EH (cell line): ENCODE measurements at places on chromosomes 16 and 17.

- DNase-seq: no peak
Measured at GRCh38 chr16:55651841-55652824, 3.7 kb upstream of the SLC6A2 start.

- DNase-seq: no peak
Measured at GRCh38 chr17:70609566-70609965, 440.2 kb downstream of the KCNJ2 start.

- peak; percentile 89 for DNase-seq
Measured at GRCh38 chr17:15398736-15399331, 57.4 kb upstream of the TEKT3 start.

DNA sequence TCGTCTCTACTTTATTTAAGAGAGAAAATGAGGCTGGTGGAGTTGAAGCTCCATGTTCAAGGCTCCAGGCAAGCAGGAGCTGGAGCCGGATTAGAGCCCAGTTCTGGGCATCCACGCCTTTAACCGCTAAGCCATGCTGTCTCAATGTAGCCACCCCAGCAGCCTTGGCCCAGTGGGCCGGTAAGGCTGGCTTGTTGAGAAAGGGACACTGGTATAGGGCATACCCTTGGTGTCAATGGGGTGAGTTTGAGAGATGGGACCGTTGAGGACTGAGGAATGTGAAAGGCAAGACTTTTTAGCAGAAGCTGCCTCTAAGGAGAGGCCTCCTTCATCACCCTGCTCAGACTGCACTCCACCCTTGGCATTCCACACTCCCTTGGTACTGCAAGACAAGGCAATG, 147.4 kb downstream of the CYLD start:
- no peak for DNase-seq

GRCh38 chr16:2023092-2024031, 3.3 kb upstream of the NHERF2 start:
- peak; percentile 87 for DNase-seq

DNA sequence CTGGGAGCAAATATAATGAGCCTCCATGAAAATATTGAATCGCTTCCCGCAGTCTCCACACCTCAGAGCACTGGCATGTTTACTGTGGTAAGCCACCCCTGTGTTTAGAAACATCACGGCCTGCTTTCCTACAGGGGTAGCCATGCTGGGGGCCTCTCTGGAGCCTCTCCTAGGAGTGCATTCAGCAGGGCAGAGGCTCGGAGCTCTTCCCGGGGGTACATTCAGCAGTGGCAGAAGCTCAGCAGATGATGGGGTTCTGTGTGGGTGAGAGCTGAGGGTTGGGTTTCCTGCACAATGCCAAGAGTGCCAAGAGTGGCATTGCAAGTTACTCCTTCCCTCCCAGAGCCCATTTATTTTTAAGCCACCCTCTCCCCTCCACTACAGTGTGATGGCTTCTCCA, 386.6 kb downstream of the SEC14L1 start:
- no peak for DNase-seq

DNA sequence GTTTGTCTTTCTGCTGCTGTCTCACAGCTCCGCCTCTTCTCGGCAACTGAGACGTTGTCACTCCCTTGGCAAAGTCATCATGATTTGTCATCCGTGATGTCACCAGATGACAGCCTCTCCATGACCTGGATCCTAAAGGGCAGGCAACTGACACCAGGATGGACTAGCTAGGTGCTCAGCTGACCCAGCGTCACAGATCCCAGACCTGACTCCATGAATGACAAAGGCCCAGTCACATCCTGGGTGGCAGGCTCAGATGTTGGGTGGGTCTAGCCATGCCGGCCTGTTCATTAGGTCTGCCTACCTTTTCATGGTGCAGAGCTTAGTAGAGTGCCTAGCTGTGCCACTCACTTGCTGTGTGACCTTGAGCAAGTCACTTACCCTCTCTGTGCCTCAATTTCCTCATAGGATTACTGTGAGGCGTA, 3.8 kb upstream of the TMEM238L start:
- no peak for DNase-seq

DNA sequence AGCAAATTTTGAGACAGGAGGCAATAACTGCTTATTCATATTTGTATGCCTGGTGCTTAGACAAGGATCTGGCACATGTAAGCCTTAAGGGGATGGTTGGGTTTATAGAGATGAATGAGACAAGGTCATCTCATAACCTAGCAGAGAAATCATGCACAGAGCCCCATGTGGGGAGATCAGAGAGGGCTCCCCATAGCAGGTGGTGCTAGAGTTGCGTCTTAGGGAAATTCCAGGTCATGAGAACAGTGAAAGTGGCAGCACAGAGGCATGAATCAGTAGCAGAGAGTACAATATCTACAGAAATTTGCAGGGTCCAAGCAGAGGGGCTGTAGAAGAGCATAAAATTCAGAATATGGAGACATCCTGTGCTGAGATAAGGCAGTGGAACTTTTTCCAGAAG, 57.3 kb downstream of the SLC6A2 start:
- DNase-seq: no peak

- no peak for DNase-seq
Measured at GRCh38 chr17:52470553-52470952, 312.0 kb upstream of the CA10 start.

GRCh38 chr17:48760411-48760810, 31.9 kb upstream of the HOXB13 start:
- DNase-seq: no peak

DNA sequence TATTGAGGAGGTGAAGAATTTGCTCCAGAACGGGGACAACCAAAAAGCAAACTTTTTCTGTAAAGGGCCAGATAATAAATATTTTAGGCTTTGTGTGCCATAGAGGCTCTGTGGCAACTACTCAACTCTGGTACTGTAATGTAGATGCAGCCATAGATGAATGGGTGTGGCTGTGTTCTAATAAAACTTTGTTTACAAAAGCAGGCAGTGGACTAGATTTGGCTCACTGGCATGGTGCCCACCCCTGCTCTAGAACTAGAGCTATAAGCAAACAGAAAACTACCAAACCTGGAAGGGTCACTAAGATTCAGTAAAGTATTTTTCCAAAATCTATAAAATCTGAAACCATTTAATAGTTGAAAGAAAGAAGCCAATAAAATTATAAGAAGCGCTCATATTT, 24.6 kb upstream of the SMURF2 start:
- DNase-seq: no peak

DNA sequence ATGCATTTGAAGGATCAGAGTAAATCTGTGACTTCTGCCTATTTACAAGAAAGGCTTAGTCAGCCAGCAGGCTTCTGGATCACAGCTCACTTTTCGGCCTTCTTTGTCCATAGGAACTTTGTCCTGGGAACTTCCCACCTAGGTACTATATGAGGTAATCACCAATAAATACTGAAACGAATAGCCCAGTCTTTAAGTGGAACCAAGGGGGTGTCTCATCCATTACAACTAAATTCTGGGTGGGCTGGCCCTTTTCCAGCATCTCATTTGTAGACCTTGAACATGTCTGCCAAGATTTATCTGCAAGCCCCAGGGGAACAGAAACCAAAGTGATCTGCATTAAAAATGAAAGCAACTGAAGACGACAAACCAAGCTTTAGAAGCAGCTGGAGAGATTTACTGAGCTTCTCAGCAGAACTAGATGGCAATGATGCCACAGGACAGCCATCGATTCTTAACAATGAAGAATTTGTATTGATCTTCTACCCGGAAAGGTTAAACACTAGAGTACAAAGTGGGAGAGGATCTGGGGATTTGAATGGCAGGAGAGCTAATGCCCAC, 55.5 kb downstream of the SNX11 start:
- no peak for DNase-seq

- peak; percentile 93 for DNase-seq
Measured at GRCh38 chr17:12457493-12457892, 208.2 kb upstream of the MYOCD start.

GRCh38 chr17:77295241-77295853, 154.6 kb downstream of the SEC14L1 start:
- no peak for DNase-seq

GRCh38 chr17:21272250-21272649, 12.3 kb upstream of the MAP2K3 start:
- DNase-seq: no peak

DNA sequence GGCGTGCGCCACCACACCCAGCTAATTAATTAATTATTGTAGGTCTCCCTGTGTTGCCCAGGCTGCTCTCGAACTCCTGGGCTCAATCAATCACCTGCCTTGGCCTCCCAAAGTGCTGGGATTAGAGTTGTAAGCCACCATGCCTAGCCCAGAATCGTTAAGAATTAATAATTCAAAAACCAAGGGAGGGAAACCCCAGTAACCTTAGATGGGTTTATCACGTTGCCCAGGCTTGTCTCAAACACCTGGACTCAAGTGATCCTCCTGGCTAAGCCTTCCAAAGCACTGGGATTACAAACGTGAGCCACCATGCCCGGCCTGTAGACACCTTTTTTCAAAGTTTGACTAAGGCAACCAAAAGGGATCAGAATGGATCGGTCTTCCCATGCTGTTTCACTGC, 21.6 kb downstream of the CD300LF start:
- no peak for DNase-seq

DNA sequence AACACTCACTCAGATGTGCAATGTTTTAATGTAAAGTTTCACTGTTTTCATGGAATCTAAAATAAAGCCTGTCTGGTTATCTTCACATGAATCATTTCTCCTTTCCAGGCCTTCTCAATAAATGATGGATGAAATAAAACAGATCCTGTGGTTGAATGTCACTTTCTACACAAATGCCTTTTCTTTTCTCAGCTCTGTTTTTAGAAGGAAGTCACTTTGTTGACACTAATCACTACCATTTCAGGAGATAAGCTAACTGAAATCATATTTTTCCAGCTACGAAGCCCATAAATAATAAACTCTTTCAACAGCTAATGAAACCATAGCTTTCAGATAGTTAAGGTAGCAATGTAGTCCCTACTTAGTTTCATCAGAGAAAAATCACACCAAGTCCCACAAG, 17.9 kb downstream of the NME2 start:
- no peak for DNase-seq

DNA sequence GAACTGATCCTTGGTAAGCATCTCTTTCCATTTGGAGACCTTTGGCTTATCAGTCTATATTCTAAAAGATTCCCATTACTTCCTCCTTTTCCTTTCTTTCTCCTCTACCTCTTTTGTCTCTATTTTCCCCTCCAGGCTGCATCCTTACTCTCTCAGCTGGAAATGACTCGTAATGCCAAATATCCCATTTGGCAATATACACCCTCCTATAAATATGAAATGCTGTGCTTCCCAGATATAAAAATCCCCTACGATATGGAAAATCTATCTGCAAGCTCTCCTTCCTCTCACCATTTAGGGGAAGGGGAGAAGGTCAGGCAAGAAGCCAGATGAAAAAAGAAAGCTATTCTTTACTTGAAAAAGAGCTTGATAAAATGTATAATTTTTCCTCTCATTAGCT, 39.9 kb downstream of the XPO6 start:
- peak; percentile 36 for DNase-seq

DNA sequence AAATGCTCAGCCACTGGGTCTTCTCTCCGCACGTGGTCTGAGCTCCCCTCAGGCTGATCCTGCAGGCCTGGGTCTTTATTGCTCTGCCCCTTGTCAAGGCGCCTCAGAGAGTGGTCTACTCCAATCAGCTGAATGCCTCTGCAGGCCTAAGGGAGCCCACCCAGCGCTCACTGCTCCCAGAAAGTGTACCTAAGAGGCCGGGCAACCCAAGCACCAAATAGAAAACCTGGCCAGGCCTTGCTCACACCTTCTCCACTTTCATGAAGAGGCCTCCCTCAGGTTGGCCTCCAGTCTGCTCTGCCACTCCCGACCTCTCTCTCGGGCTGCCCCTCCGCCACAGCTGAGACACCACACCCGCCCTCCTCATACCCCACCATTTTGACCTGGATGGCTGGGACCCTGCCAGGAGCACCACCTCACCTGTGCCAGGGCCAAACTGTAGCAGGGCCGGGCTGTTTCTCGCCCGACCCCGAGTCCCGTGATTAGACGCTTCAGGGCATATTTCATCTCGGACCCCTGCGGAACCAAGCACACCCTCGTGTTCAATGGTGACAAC, 665 bp downstream of the MYBBP1A start:
- DNase-seq: no peak

DNA sequence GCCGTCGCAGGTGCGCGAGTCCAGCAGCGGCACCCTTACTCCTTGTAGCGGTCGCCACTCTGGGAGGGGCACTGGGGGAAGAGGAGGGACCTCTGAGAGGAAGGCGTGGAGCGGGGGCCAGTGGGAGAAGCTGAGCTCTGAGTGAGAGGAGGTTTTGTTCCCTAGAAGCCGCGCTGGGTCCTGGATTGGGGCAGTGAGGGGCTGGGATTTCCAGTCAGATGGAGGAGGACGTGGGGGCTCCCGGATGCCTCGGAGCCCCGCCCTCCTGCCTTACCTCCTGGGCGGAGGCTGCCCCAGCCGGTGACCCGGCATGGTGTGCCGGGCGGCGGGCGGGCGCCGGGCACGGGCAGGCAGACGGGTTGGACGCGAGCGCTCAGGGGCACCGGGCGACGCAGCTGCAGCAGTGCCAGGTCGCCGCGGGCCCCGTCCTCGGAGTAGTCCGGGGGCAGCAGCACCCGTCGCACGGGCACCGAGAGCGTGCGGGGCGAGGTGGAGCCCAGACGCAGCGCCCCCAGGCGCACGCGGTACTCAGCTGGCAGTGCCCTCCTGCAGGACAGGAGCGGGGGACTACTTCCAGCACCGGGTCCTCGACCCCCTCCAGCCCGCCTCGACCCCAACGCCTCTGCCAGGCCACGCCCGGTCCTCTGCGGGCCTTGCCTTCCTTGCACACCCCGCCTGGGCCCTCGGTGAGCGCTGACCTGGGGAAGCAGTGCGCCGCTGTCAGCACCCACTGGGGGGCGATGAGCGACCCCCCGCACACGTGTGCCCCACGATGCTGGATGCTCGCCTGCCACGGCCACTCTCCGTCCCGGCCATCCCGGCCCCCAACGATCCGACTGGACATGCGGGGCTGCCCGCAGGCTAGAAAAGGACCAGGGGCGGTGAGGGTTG, 2.0 kb downstream of the PRSS33 start:
- no peak for DNase-seq

DNA sequence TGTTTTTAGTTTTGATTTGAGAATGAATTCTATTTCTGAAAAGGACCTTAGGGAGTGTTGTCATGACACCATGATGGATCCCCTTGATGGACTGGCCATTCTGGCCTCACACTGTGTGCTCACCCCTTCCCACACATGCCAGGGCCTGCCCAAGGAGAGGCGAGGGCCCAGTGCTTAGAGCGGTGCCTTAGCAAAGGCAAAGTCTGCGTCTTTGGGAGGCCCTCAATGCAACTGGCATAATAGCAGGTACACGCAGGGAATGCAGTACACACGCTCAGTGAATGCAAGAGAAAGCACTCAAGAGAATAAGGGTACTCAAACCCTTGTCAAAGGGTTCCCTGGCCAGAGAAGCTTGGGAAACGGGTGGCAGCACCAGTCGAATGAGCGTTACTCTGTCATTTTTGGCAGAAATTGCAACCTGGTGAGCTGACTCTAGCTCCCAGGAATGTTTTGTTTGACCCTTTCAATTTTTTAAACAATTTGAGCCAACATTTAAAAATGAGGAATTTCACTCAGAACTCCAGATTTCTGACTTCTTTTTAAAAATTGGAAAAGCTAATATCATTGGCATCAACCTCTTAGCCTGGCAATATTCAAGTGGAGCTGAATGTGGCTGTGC, 32.1 kb downstream of the NKD1 start:
- peak; percentile 3 for DNase-seq
